ENCODE measurements at places on chromosomes 13 and 19. TPM values are rescaled to one million over a fixed set of nuclear protein-coding genes. Genes with fewer than 3 reads are reported as not detected.

DNA sequence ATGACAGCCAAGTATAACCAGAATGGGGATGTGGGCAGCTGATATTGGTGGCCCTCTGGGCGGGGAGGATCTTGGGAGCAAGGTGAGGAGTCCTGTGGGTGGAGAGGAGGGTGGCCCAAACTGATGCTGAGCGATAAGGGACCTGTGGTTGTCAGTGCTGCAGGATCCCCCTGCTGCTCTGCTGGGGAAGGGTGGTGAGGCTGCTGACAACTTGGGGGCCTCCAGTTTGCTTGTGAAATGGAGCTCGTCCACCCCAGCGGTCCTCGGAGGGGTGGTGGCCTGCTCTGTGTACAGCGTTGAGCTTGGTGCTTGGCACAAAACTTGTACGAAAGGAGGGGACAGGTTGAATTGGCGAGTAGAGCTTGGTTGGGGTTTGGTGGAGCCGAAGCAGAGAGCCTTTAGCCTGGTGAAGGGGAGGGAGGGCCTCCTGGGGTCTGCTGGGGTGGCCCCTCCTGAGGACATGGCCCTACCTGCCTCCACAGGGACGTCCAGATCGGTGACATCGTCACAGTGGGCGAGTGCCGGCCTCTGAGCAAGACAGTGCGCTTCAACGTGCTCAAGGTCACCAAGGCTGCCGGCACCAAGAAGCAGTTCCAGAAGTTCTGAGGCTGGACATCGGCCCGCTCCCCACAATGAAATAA is 2.9 kb downstream of the RPS11 start:
- DNase-seq = no peak

GRCh38 chr19:34319230-34319585 is 45.8 kb upstream of the GPI start:
- DNase-seq = no peak

- no peak for DNase-seq
These were observed 14.4 kb upstream of the RFXAP start for GRCh38 chr13:36804588-36804987.

DNA sequence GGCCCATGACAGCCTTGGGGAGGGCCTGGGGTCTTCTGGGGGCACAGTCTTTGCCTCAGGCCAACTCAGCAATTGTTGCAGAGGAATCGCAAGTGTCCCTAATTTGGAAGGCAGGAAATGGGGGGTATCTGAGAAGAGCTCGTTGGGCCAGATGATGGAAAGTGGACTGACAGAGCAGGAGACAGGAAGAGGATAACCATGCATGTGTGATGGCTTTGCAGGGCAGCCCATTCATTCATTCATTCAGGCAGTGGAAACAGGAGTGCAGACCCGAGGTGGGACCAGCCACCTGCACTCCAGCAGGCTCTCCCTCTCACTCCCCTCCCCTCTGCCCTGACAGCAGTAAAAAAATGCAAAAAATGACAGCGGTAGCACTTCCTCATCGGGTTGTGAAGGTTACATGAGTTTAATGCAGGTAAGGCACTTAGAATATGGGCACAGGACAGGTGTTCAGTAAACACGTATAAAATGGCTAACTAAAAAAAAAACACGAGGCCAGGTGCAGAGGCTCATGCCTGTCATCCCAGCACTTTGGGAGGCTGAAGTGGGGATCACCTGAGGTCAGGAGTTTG is 5.0 kb upstream of the TMEM147 start:
- DNase-seq = no peak

Gene ANKLE1
- total RNA-seq = 1.2 TPM

Gene KLK3
- total RNA-seq = not detected

Gene FGF21
- total RNA-seq = not detected

Gene RPS19
- 2,127 TPM for total RNA-seq

DNA sequence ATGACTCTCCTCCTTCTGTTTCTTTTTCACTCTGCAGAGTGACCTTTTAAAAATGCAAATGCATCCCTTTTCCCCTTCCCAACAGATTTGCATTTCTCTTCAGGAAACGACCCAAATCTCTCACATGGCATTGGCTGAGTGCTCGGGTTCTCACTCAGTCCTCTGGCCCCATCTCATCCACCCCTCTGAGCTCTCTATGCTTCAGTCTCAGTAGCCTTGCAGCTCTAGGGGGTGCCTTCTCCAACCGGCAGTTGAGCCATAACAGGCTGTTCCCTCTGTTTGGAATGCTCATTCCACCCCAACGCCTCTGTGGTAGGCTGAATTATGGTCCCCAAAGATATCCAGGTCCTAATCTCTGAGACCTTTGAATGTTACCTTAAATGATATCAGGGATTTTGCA is 78.2 kb downstream of the AKAP11 start:
- no peak for DNase-seq

DNA sequence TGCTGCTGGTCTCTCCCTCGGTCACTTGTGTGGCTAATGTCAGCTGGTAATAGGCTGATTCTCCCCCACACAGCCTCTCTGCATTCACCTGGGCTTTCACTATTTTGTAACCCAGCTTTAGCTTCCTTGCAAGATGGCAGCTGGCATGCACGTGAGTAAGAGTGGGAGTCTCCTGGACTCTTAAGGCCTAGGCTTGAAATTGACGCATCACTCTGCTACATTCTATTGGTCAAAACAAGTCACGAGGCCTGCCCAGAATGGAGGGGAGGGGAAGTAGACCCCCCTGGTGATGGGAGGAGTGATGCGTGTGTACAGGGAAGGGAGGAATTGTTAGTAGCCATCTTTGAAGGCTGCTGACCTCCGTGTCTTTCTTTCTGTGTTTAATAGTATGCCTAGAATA is 24.9 kb upstream of the PNMA8B start:
- DNase-seq = no peak

GRCh38 chr13:36107521-36107920 is 23.7 kb downstream of the DCLK1 start:
- DNase-seq = no peak

- DNase-seq = no peak
These were observed 369.3 kb downstream of the DLEU7 start for GRCh38 chr13:50474088-50474662.

DNA sequence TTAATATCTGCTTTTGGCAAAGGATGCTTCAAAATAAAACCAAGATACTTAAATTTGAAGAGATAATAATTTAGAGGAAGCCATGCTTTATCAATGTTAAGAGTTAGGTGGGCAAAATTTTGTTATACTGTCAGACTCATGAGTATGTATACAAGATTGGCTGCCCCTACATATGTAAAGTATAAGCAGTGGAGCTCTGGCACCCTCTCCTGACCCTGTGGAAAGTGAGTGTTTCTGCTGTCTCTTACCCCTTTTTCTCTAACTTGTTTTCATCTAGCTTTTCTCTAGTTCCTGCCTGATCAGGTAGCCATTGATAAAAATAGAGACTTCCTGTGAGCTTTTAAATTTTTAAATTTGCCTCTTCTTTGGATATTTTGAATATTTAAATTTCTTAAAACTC is 710.9 kb upstream of the SPRY2 start:
- DNase-seq = no peak

GRCh38 chr13:37068962-37069361 is 9.5 kb upstream of the SUPT20H start:
- DNase-seq = no peak

Gene SELENOV
- total RNA-seq = not detected

GRCh38 chr19:10861103-10861651 is 10.2 kb upstream of the CARM1 start:
- DNase-seq = no peak

DNA sequence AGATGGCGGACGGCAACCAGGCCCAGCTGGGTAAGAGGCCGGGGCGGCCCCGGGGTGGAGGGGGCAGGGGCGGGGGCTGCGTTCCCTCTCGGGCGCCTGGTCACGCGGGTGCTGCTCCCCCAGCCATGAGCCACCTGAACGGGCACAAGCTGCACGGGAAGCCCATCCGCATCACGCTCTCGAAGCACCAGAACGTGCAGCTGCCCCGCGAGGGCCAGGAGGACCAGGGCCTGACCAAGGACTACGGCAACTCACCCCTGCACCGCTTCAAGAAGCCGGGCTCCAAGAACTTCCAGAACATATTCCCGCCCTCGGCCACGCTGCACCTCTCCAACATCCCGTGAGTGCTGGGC is 11.1 kb downstream of the PTBP1 start:
- no peak for DNase-seq

GRCh38 chr19:10467104-10467706 is 36.0 kb downstream of the KEAP1 start:
- DNase-seq = no peak

GRCh38 chr19:1789261-1790041 is 22.6 kb downstream of the ATP8B3 start:
- DNase-seq = no peak

DNA sequence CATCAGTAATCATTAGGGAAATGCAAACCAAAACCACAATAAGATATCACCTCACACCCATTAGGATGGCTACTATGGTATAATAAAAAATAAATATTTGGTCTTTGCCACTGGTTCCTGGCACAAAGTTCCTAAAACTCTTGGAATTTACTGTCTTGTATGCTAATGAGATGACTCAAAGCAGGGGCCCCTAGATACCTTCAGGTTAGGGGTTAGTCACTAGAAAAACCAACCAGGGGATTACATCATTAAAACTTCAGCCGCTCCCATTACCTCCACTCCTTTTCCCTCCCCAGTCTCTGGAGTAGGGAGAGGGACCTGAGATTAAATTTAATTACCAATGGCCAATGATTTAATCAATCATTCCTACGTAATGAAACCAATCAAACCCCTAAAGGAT is 49.6 kb downstream of the THSD1 start:
- no peak for DNase-seq

DNA sequence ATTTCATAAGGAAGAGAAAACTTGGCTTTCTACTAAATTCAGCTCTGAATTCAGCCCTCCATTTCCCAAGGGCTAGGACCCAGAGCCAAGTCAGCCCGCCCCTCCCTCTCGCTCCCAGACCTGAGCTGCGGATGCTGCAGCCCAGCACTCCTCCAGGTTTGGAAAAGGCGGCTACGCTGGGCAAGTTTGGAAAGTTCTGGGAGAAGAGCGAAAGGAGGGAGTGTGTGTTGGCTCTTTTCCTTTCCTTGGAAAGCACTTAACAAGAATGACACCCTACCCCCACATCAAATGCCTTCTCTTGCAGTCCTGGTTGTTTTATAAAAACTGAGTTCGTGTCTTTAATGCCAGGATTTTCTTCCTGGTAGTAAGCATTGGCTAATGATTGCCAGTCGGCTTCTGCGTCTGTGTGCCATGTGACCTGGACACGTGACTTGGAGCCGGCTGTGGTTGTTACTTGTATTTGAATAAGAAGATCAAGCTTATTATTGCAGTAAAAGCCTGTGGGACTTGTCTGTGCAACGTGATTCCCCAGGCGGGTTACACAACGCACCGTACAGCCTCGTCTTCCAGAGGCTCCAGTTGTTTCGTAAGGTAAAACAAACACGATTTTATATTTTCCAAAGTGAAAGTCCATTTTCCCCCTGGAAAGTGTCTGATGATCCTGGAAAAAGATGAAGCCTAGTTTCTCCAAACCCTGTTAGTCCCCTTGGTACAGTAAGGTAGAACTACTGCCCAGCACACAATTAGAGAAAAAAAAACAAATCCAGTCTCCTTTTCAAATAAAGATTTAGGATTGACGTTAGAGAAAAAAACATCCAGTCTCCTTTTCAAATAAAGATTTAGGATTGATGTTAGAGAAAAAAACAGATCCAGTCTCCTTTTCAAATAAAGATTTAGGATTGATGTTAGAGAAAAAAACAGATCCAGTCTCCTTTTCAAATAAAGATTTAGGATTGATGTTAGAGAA is 26.8 kb upstream of the UBE2L5 start:
- peak; percentile 59 for DNase-seq

Gene FLT1
- not detected for total RNA-seq

Gene CGB7
- not detected for total RNA-seq

DNA sequence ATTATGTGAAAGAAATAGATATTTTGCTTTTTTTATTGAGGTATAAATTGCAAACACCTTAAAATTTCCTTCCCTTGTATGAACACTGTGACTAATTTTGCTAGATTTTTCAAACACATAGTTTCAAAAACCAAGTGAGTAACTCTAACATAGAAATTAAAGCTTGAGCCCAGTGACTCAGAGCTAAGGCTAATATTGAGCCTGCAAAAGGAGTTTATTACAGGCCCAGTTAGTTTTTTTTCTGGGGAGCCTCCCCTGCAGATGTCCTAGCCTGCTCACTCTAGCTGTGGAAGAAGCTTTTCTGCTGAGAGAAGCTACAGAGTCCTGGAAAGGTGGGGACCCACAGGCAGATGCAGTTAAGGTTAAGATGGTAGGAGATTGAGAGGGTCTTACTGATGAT is 3.4 kb downstream of the ZNF430 start:
- DNase-seq = no peak

DNA sequence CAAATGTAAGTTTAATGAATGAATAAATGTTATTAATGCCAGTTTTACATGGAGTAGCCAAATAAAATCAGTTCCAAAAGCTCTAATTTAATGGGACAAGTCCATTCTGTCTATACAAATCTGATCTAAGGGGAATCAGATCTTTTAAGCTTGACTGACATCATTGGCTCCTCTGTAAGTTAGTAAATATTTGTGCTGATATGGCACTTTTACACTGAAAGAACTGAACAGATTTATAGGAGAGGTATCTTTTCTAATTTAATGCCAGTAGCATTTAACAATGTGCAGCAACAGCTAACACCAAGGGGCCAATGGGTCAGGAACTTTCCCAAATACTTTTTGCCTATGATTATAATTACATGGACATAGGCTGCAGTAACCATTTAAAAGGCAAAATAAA is 832.3 kb downstream of the PCDH17 start:
- no peak for DNase-seq

DNA sequence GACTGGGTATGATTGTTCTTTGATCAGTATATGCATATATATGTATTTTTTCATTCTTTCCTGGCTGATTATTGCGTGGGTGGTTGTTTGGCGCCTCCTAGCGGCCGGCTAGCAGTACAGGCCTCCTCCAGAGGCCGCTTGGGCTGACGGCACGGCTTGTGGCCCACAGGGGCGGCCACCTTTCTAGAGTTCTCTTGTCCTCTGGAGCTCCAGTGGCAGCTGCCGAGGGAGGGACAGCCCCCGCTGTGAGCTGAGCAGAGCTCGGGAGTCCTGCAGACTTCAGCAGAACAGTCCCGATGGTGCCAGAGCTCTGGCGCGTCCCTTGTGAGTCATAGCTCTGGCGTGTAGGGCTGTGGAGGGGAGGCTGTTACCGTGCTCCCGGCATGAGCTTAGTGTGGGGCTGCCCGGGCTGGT is 22.5 kb upstream of the ZNF429 start:
- no peak for DNase-seq

- no peak for DNase-seq
These were observed 14.9 kb downstream of the KLC3 start for GRCh38 chr19:45355402-45355801.

Gene CCDC70
- not detected for total RNA-seq

GRCh38 chr19:34118879-34119748 is 53.2 kb upstream of the LSM14A start:
- DNase-seq = no peak

DNA sequence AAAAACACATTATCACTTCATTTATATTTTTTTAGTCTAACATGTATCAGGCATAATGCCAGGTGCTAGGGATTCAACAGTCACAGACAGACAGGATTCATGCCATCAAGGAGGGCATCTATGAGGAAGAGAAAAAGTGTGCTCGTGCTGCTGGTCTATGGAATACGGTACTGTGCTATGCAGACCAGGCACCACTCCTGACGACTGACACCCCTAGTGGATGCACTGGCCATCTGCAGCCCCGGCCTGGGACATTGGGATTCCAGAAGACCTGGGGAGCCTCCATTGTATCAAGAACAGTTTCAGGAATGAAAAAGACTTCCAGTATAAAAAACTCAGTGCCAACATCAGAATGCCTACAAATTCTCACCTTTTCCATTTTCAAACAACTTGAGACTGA is 94.0 kb downstream of the KLF12 start:
- peak; percentile 33 for DNase-seq

- no peak for DNase-seq
These were observed 67.5 kb downstream of the LRCH1 start for GRCh38 chr13:46620471-46620870.

Gene ADGRE2
- 0.45 TPM for total RNA-seq
